Esophagus squamous epithelium (tissue), 5 donors: ENCODE measurements at places on chromosomes 5 and 9.

GRCh38 chr5:127909066-127909465 is 174.5 kb upstream of the SLC12A2 start:
- DNase-seq, result no peak

GRCh38 chr5:3302228-3302627 is 293.4 kb upstream of the IRX1 start:
- DNase-seq, result no peak

DNA sequence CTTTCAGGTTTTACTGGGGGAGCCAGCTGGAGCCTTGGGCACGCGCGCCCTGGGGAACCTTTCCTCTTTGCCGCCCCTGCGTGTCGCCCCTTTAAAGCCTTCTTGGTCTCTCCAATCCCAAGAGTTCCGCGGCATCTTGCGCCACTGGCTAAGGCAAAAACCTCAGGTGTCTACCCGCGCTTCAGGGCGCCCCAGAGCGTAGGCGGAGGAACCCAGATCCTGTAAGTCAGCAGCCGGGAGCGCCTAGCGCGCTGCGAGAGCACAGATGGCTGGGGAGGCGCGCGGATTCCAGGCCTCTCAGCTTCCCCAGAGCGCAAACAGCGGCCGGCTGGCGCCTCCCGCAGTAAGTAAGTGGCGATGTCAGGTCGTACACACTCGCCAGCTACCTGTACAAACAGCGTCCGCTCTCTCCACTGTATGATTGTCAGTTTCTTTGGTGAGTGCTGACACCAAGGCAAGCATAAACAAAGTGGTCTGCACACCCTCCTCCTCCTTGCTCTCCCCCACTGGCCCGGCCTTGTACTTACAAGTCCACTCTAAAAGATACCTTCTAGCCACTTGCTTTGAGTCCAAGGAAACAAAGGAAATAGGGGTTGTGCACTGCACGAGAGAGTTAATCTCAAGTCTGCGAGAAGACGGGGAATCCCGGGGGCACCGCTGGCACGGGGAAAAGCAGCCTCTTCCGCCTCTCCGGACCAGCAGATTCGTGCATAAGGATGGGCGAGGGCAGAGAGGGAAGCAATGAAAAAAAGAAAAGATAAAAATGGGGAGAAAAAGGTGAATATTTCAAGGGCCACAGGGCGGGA is 2.9 kb downstream of the HTR1A start:
- DNase-seq, result no peak

DNA sequence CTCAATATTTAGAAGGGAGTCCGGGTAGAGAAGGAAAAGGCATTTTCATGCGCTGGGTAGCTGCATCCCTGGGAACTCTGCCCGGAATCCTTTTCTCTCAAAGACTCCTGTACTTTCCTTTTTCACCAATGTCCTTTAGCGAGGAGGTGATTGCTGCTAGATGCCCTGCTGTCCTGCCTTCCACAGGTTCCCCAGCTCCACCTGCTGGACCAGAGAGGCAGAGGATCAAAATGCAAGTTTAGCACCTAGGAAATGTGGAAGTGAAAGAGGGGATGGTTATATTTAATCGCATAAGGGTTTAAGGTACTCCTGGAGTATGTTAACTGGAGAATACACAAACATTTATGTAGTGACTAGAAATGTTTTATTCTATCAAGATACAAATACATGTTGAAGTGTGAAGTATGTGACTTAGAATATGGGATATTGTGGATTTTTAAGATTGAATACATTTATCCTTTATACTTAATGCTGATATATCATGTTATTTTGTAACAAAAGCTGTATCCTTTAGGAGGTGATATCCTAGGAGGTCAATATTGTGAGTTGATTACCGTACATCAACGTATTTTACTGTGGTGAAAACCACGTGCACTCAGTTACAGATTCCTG is 145.7 kb downstream of the ARHGAP26 start:
- no peak for DNase-seq

DNA sequence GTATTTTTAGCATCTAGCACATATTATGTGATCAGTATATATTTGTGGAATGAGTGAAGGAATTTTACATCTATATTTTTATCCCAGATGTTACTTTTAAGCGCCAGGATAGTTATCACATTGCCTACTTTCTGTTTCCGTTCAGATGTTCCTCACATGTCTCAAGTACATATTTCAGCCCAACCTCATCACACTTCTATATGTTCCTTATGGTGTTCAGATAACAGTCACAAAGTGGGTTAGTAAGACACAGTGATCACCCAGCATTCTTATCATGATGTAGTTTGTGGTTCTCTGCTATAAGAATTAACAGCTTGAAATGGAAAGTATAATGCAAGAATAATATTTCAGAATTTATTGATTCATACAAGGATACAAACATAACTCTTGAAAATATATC is 170.0 kb upstream of the RASA1 start:
- no peak for DNase-seq

DNA sequence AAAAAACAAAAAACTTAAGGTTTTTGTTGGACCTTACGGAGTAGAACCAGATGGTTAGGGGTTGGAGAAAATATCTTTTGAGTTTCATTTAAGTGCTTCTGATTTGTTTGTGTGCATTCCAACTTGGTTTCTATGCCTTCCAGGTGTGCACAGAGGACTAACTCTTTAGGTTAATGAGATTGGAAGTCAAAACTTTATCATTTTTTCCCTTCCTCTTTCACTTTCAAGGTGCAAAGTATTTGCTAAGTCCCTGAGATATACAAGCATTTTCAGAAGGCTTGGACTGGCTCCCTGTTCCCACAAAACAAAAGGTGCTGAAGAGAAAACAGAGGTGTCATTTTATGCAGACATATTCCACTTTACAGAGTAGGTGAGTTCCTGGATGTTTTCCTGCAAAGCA is 30.3 kb upstream of the CER1 start:
- no peak for DNase-seq

DNA sequence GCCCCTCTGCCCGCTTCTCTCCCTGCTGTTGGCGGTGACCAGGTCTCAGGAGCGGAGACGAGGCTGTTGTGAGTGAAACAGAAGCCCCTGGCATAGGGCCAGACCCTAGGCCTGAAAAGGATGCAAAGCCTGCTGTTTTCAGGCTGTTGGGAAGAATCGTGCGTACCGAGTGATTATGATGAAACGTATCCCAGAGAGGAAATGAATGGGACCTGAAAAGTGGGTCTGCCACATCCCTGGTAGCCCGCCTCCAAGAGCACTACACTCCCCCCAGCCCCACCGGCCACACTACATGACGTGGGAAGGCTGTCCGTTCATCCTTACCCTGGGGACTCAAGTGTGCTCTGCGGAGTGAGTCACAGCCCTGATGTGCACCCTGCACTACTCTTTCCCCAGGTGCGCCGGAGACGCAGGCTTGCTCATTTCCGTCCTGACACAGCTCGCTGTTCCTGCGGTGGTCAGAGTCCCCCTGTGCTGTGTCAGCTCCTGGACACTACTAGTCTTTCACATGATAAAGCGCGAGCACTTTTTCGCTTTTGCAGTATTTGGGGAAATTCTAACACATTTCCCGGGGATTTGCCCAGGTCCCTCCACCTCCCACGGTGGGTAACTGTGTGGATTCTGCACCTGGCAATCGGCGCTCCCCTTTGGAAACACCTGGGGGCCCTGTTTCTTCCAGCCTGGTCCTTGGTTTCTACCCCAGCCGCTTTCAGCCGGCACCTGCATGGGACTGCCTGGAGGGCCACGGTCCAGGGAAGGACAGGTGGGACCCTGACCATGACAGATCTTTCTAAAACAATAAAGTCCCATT is 91.5 kb downstream of the ANKRD33B start:
- DNase-seq, result no peak
